Progenitor cell of endocrine pancreas (in vitro differentiated cells): ENCODE measurements at places on chromosomes 4 and X. TPM values are rescaled to one million over a fixed set of nuclear protein-coding genes. Genes with fewer than 3 reads are reported as not detected.

GATA1 gene
- total RNA-seq, result not detected in 2 replicates

- no peaks in the 10 kb centered on the region for H3K36me3 ChIP-seq
- no peak overlapping the region for H3K4me3 ChIP-seq
- H3K27ac ChIP-seq, result no peak overlapping the region
Measured at GRCh38 chrX:47958761-47959342, 44.9 kb downstream of the ZNF182 start.

- H3K4me1 ChIP-seq, result no peaks in the 10 kb centered on the region
- DNase-seq, result no peak
- H3K27ac ChIP-seq, result no peak overlapping the region
Measured at GRCh38 chr4:110808351-110808878, 185.5 kb upstream of the PITX2 start.

DCHS2 gene
- 0.43 and 0.64 TPM in 2 replicates for total RNA-seq

KLF8 gene
- 4.7 and 4.8 TPM in 2 replicates for total RNA-seq

KANTR gene
- total RNA-seq, result 16.0 and 18.0 TPM in 2 replicates

IL3RA gene
- total RNA-seq, result not detected in 2 replicates
